Effector memory CD4-positive, alpha-beta T cell (primary cell): ENCODE measurements at places on chromosomes 6 and 20.

GRCh38 chr6:91961236-91961635, 1374.4 kb upstream of the MAP3K7 start:
- DNase-seq: no peak

DNA sequence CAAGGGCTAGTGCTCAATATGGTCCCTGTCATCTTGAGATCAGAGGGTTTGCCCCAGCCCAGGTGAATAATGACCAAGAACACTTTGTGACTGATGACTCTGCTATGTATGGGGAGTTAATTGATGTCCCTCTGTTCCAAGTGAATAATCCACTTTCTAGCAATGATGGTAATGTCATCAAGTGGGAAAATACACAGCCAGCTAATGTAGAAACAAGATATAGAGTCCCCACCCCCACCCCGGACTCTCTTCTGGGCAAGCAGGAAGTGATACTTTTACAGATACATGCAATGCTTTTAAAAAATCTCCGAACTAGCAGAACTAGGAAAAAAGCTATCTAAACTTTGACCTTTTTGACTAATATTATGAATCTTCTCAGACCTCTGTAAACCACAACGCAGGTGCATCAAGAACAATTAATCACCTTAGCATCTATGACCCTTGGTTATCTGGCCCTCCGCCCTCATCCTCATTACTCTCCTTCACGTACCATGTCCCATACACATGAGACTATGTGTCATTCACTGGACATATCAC, 30.5 kb downstream of the CNR1 start:
- no peak for DNase-seq

GRCh38 chr6:45706319-45706718, 309.3 kb downstream of the CLIC5 start:
- DNase-seq: no peak

DNA sequence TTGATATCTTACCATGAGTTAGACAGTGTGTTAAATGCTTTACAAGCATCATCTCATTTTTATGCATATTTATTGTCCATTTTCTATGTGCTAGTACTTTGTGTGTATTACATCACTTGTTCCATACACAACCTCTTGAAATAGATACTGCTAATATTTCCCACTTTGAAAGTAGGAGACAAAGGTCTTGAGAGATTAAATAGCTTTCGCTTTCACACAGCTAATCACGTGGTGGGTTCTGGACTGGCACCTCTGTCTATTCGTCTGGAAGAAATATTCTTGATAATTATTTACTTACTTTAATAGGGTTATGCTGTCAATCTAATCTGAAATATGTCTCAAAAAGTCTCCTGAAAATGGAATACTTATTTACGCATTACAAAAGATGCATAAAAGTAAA, 30.2 kb downstream of the EPHA7 start:
- no peak for DNase-seq

DNA sequence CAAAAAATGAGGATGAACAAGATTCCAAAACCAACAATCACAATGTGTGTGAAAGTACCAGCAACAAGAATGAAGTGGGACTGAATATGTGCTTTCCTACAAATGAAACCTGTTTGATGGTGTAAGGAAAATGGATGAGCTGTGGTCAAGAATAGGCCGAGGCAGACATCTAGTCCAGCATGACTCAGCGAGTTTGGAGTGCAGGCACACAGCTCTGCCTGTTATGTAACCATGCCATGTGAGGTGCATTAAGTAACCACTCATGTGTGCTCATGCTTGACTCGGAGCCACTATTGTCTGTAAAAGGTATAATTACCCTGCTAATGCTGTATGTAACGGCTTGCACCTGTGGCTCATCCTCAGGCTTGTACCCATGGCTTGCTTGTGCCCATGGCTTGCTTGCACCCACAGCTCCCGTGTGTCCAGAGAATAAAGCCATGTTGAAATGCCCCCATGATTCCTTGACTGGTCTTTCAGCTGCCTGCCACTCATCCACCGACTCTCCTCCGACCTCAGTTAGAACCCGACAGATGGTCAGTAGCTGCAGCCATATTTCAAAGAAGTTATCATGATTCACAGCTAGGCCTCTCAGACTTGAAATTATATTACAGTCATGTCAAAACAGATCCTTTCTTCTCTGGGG, 98.7 kb downstream of the BACH2 start:
- no peak for DNase-seq

DNA sequence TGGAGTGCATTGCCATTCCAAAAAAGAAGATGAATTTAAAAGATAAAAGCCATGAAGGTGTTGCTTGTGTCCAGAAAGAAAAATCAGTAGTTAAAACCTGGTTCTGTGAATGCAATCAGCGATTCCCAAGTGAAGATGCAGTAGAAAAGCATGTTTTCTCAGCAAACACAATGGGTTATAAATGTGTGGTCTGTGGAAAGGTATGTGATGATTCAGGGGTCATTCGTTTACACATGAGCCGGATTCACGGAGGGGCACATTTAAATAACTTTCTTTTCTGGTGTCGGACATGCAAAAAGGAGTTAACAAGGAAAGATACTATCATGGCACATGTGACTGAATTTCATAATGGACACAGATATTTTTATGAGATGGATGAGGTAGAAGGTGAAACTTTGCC, 24.7 kb upstream of the BAG2 start:
- no peak for DNase-seq

DNA sequence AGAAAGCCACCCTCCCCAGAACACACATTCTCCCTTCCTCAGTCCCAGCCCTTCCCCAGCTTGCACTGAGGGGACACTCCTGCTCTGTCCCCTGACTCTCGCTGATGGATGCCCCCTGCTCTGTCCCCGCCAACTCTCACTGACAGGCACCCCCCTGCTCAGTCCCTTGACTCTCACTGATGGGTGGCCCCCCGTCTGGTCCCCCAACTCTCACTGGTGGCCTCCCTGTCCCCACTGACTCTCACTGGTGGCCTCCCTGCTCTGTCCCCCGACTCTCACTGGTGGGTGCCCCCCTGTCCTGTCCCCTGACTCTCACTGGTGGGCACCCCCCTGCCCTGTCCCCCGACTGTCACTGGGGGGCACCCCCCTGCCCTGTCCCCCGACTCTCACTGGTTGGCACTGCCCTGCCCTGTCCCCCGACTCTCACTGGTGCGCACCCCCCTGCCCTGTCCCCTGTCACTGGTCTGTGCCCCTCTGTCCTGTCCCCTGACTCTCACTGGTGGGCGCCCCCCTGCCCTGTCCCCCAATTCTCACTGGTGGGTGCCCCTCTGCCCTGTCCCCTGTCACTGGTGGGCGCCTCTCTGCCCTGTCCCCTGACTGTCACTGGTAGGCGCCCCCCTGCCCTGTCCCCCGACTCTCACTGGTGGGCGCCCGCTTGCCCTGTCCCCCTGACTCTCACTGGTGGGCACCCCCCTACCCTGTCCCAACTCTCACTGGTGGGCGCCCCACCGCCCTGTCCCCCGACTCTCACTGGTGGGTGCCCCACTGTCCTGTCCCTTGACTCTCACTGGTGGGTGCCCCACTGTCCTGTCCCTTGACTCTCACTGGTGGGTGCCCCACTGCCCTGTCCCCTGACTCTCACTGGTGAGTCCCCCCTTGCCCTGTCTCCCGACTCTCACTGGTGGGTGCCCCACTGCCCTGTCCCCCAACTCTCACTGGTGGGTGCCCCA, 60.9 kb downstream of the GINS1 start:
- no peak for DNase-seq

- DNase-seq: no peak
Measured at GRCh38 chr20:23666189-23666588, 22.6 kb downstream of the CST4 start.
